Psoas muscle (tissue), 8 donors: ENCODE measurements at places on chromosomes 3 and 15. TPM values are rescaled to one million over a fixed set of nuclear protein-coding genes. Genes with fewer than 3 reads are reported as not detected.
A peak's percentile ranks its signal among the peaks of the same experiment; 100 is the strongest.

GPR87 gene
- total RNA-seq: not detected

GRCh38 chr3:52123106-52123725 is 31.0 kb downstream of the POC1A start:
- no peak overlapping the region for H3K4me3 ChIP-seq
- no peaks in the 10 kb centered on the region for H3K27me3 ChIP-seq
- H3K27ac ChIP-seq: no peak overlapping the region
- no peaks in the 10 kb centered on the region for H3K36me3 ChIP-seq
- peak; percentile 67 for DNase-seq

DPPA4 gene
- total RNA-seq: not detected

GRCh38 chr15:57677204-57677603 is 29.3 kb upstream of the POLR2M start:
- no peaks in the 10 kb centered on the region for H3K27me3 ChIP-seq
- no peaks in the 10 kb centered on the region for H3K36me3 ChIP-seq
- H3K27ac ChIP-seq: no peak overlapping the region
- no peak for DNase-seq
- no peaks in the 10 kb centered on the region for H3K4me1 ChIP-seq
- no peak overlapping the region for H3K4me3 ChIP-seq

DNA sequence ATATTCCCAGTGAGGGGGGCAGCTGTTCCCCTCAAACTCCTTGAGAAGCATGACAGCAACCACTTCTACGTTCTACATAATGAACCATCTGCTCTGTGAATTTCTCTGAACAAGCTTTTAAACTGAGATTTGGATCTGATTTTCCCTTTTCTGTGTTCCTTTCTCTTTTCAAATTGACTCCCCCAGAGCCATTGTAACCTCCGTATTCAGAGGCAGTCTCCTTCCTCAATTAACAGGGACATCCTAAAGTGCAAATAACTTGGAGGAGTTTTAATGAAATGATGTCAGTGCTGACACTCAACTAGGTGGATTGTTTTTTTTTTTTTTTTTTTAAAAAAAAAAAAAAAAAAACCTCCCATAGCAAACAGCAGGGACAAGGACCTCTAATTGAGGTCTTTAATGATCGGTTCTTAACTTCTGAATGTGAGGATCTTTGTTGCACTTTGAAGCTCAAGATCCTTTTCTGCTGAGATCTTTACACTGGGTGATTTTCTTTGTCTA is 48.8 kb downstream of the ADAMTS9 start:
- no peak for DNase-seq
- H3K27me3 ChIP-seq: no peaks in the 10 kb centered on the region
- peaks cover 9% of the 10 kb centered on the region for H3K36me3 ChIP-seq

GOLGA6A gene
- 1.1 TPM for total RNA-seq

- no peak overlapping the region for H3K27ac ChIP-seq
- peaks cover 12% of the 10 kb centered on the region for H3K4me1 ChIP-seq
- no peak for DNase-seq
Measured at GRCh38 chr15:85890620-85890980, 95.9 kb upstream of the KLHL25 start.

SAMD7 gene
- not detected for total RNA-seq

ATP13A4 gene
- not detected for total RNA-seq

NME9 gene
- 1.9 TPM for total RNA-seq

GRCh38 chr15:49844390-49844789 is 223.5 kb downstream of the DTWD1 start:
- H3K4me1 ChIP-seq: no peaks in the 10 kb centered on the region
- H3K27me3 ChIP-seq: no peaks in the 10 kb centered on the region
- no peak for DNase-seq
- no peak overlapping the region for H3K27ac ChIP-seq
- H3K36me3 ChIP-seq: no peaks in the 10 kb centered on the region

DNA sequence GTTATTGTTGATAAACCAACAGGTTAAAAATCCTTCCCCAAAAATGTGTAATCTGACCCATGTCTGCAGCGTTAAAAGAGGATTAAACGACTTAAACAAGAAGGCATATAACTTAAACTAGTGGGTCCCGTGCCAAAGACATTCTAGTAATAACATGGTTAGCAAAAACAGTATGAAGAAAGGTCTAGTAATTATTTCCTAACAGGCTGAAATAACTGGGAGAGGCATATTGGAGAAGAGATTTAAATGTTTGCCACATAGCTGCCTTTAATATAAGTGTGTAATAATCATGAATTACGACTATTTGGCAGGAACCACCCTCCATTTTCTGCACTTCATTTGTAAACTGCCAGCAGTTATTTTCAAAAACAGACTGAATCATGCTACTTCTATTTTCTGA is 67.7 kb upstream of the CSPG5 start:
- peaks cover 2% of the 10 kb centered on the region for H3K36me3 ChIP-seq
- H3K27me3 ChIP-seq: no peaks in the 10 kb centered on the region
- H3K27ac ChIP-seq: no peak overlapping the region
- H3K4me3 ChIP-seq: no peak overlapping the region
- peaks cover 17% of the 10 kb centered on the region for H3K4me1 ChIP-seq

DNA sequence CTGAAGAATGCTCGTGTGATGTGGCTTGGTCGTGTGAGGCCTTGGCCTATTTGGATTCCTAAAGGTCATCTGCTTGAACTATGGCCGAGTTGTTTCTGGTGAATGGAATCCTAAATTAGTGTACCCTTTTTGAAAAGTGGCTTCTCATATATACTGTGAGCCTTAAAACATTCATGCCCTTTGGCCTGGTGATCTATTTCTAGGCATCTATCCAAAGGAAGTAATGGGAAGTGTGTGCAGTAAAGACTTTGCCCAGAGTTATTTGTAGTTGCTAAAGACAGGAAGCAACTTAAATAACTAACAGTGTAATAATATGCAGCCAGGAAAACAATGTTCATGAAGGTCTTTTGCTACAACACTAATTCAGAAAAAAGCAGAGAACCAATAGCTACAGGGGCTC is 3.0 kb downstream of the DGKG start:
- no peak overlapping the region for H3K4me3 ChIP-seq
- no peak for DNase-seq
- H3K27ac ChIP-seq: no peak overlapping the region

FSTL1 gene
- 46.9 TPM for total RNA-seq

ITPKA gene
- 0.89 TPM for total RNA-seq

GRCh38 chr3:186514296-186515002 is 29.7 kb downstream of the CRYGS start:
- no peaks in the 10 kb centered on the region for H3K4me1 ChIP-seq
- no peak for DNase-seq
- H3K4me3 ChIP-seq: no peak overlapping the region

GPR149 gene
- total RNA-seq: not detected

- no peak for DNase-seq
- H3K27ac ChIP-seq: no peak overlapping the region
- no peaks in the 10 kb centered on the region for H3K36me3 ChIP-seq
- H3K27me3 ChIP-seq: no peaks in the 10 kb centered on the region
- peaks cover 5% of the 10 kb centered on the region for H3K4me1 ChIP-seq
- H3K4me3 ChIP-seq: no peak overlapping the region
Measured at GRCh38 chr3:139529662-139530061, 9.9 kb downstream of the RBP1 start.

- no peak overlapping the region for H3K4me3 ChIP-seq
- H3K4me1 ChIP-seq: no peaks in the 10 kb centered on the region
- no peak for DNase-seq
- H3K36me3 ChIP-seq: no peaks in the 10 kb centered on the region
- no peaks in the 10 kb centered on the region for H3K27me3 ChIP-seq
- no peak overlapping the region for H3K27ac ChIP-seq
Measured at GRCh38 chr15:91911844-91912243, 58.3 kb downstream of the SLCO3A1 start.

ZNF501 gene
- total RNA-seq: 3.4 TPM

GRCh38 chr3:15645740-15646501 is 44.4 kb downstream of the BTD start:
- H3K27ac ChIP-seq: peak overlapping the region; percentile 93
- no peaks in the 10 kb centered on the region for H3K27me3 ChIP-seq
- H3K36me3 ChIP-seq: peaks cover 4% of the 10 kb centered on the region
- peaks cover 37% of the 10 kb centered on the region for H3K4me1 ChIP-seq
- DNase-seq: peak; percentile 82

DNA sequence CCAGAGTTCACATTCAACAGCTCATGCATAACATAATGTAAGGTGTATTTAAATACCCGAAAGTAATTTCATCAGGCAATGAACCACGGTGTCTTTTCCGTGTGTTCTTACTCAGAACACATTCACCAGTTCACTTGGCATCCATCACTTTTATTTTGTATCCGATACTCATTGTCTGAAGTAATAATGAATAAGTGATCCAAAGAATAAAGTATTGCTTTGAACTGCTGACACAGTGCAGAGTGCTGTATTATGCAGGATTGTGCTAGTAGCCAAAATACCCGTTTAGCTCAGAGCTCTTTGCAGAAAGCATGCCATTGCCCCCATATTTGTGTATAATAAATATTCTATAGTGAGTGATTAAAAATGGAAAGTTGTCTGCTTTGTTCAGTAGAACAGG is 460.9 kb upstream of the KCNMB2 start:
- DNase-seq: no peak
- H3K36me3 ChIP-seq: no peaks in the 10 kb centered on the region
- H3K27ac ChIP-seq: no peak overlapping the region
- no peaks in the 10 kb centered on the region for H3K27me3 ChIP-seq
- H3K4me1 ChIP-seq: peaks cover 9% of the 10 kb centered on the region

ITPR1 gene
- 9.2 TPM for total RNA-seq

- H3K4me3 ChIP-seq: no peak overlapping the region
- no peaks in the 10 kb centered on the region for H3K27me3 ChIP-seq
- no peak for DNase-seq
- H3K4me1 ChIP-seq: peaks cover 7% of the 10 kb centered on the region
Measured at GRCh38 chr3:11300970-11301369, 28.8 kb downstream of the ATG7 start.

- no peak for DNase-seq
- H3K4me1 ChIP-seq: peaks cover 3% of the 10 kb centered on the region
- no peak overlapping the region for H3K27ac ChIP-seq
- H3K4me3 ChIP-seq: no peak overlapping the region
Measured at GRCh38 chr3:174495928-174496327, 363.2 kb upstream of the NAALADL2 start.

GRCh38 chr3:33474896-33475295 is 34.7 kb upstream of the UBP1 start:
- H3K36me3 ChIP-seq: no peaks in the 10 kb centered on the region
- H3K27me3 ChIP-seq: no peaks in the 10 kb centered on the region
- no peak overlapping the region for H3K27ac ChIP-seq
- H3K4me3 ChIP-seq: no peak overlapping the region

DNA sequence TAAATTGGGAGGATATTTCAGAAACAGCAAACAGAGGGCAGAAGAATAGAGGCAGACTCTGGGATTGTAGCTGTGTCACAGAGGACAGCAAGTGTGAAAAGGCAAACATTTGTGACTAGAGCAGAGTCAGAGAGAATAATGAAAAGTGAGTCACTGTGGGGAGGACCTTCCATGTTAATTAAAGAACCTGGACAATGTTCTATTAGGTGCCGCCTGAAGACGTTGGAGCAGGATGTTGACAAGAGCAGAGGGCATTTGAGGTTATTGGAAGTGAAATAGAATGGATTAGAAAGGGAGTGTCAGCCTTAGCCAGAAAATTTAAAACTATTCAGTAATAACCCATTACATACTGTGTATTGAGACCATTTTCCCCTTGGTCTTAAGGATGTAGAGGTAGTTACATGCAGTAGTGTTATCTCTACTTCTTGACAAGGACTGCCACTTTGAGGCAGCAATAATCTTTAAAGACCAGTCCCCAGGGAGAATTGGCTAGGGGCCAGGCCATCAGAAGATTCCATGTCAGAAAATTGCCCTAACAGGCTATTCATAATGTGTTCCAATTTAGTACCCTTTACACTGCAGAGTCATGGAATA is 5.8 kb downstream of the ACKR2 start:
- H3K36me3 ChIP-seq: no peaks in the 10 kb centered on the region
- no peak for DNase-seq
- no peak overlapping the region for H3K27ac ChIP-seq

AP3B2 gene
- total RNA-seq: 0.46 TPM

- H3K27ac ChIP-seq: no peak overlapping the region
- no peak overlapping the region for H3K4me3 ChIP-seq
- no peaks in the 10 kb centered on the region for H3K36me3 ChIP-seq
- DNase-seq: no peak
Measured at GRCh38 chr3:5635746-5636145, 448.2 kb downstream of the EDEM1 start.

HRH1 gene
- total RNA-seq: 1.3 TPM

RCN2 gene
- 16.6 TPM for total RNA-seq

COPG1 gene
- 85.6 TPM for total RNA-seq

DNA sequence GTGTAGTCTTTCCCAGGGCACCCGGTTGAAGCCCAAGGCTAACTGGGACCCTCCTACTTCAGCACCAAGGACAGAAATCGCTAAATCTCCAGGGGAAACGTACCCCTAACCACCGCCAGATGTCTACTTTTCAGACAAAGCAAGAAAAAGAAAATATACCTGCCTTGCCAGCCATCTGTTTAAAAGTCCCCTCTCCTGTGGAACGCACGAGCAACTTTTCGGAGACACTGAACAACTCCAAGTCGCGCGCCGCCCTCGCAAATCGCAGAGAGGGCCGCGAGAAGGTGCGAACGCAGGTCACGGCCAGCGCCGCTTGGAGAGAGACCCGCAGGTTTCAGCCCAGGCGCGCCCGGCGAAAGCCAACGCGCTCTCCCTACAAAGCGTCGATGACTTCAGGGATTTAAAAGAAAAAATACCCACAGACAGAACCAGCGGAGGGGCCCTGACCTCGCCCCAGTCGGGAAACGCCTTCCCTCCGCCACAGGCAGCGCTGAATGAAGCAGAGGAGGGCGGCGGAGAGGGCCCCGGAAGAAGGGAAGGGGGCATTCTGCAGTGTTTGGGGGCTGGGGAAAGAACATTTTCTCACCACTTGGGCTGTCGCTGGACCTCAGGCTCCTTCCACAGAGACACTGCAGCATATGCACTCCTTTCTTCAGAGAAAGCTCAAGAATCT is 213.1 kb downstream of the FGF12 start:
- no peak for DNase-seq
- H3K4me3 ChIP-seq: peak overlapping the region; percentile 60
- H3K36me3 ChIP-seq: no peaks in the 10 kb centered on the region
- peaks cover 15% of the 10 kb centered on the region for H3K27me3 ChIP-seq

BHLHE40 gene
- total RNA-seq: 76.5 TPM

GRCh38 chr15:79089331-79089889 is 1.2 kb downstream of the RASGRF1 start:
- H3K27ac ChIP-seq: no peak overlapping the region
- no peaks in the 10 kb centered on the region for H3K27me3 ChIP-seq
- H3K4me3 ChIP-seq: peak overlapping the region; percentile 49
- no peak for DNase-seq
- H3K4me1 ChIP-seq: no peaks in the 10 kb centered on the region
- H3K36me3 ChIP-seq: no peaks in the 10 kb centered on the region

GOLGA6L10 gene
- total RNA-seq: 0.66 TPM

KIF7 gene
- 1.1 TPM for total RNA-seq

SUMF1 gene
- total RNA-seq: 5.2 TPM
